ENCODE measurements at places on chromosomes 2 and 18.

DNA sequence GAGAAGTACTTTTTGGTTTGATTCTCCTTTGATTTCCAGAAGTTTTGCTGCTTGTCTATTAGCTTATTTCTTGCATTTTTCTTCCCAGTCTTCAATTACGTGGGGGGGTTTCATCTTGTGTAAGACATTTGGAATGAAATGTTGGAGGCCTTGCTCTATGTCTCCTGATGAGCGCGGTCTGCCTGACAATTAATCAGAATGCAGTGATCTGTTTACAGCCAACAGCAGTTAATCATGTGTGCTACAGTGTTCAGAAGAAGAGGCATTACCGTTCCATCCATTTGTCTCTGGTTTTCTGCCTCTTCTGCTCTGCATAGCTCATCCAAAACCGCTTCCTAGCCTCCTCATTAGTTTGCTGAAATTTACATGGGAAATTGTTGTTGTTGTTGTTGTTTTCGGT is 134.4 kb upstream of the ST6GAL2 start:
- no peak for DNase-seq

DNA sequence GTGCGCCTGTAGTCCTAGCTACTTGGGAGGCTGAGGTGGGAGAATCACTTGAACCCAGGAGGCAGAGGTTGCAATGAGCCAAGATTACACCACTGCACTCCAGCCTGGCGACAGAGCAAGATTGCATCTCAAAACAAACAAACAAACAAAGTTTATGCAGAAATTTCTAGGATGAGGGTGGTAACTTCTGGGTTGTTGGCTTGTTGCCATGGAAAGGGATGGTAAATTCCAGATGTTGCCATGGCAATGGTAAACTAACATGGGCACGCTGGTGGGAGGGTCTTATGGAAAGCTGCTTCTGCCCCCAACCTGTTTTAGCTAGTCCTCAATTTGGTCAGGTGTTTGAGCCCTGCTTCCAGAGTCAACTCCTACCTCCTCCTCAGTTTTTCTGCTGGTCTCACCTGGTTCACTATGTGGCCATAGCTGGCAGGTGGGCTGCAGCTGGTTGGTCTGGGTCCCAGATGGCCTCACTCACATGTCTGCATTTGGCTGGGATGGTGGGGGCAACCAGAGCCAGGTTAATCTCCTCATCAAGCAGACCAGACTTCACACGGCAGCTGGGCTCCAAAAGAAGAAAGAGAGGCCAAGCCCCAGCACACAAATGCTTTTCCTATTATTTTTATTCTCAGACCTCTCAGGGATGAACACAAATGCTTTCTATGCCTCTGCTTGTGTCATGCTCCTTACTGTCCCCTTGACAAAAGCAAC is 26.6 kb upstream of the TEX44 start:
- no peak for DNase-seq

DNA sequence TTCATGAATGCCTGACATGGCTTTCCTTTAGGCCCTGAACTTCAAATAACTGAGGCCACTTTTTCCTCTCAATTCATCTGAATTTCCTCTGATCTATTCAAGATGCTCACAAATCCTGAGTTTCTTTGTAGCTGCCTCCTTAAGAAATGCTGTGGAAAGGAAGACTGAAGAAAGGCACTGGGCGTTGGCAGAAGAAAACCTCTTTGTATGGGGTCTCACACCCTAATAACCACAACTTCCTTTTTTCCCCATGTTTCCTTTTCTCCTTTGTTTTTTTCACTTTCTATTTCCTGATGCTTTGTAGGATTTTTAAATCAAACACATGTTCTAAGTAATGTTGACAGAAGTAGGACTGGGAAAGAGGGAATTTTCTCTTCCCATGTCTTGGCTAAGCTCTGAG is 447.4 kb downstream of the CMPK2 start:
- DNase-seq, result no peak

DNA sequence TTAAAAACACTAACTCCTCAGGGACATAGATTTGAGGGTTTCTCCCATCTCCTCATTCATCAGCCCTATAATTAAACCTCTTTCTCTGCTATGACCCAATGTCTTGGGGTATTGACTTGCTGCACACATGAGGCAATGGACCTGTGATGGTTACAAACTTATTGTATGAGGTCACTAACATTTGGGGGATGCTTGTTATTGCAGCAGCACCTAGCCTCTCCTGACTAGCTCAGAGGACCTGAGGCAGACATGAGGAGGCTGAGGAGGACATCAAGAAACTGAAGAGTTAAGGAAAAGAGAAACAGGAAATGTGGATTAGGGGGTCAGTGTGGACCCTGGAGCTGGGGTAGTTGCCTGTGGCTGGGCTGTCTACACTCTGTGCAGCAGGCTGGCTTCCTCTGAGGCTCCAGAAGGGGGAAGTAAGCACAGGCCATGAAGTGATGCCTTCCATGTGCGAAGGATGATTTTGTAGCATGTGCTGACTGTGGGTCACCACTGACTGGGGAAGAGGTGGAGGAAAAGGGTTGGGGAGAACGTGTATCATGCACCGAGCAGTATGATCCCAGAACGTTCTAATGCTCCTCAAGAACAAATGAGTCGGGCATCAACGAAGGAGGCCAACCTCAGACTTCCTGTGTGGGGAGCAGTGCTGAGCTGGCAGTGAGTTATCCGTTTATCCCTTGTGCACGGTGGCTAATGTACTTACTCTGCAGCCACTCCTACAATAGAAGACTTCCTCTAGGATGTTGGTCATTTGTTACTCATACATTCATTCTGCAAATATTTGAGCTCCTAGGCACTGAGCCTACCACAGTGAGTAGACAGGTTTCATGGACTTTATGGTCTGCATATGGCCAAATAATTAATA is 42.1 kb upstream of the RFX8 start:
- DNase-seq, result peak; percentile 33

DNA sequence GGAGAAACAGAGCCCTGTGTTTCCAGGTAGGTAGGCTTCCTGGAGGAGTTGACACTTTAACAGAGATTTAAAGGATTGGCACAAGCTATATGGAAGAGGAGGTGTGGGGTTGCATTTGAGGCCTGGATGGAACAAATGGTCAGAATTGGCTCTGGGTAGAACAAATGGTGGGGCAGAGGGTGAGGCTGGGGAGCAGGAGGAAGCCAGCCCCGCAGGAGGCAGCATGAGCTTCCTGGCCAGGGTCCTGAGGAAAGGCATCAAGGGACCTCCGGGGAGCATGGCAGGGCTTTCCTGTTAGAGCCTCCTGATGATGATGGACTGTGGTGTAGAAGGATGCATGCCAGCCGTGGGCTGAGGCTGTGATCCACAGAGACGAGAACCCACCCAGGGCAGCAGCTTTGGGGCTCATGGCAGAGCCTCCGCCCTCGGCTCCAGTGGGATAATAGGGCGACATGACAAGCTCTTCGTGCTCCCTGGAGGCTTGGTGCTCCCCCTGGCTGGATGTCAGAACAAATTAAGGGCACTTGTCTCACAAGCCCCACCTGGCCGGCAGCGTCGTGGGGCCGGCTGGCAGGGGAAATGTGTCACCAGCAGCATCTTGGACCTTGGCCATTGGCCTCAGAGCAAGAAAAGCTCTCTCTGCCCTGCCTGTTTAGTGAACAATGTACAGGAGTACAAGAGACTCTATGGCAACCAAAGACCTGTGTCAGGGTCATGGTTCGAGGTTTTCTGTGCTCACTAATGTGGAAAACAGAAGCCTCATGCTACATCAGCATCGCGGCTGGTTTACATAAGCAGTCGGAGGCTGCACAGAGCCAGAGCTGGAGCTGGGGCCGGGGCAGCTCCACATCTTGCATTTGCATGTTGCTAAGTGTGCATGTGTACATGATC is 153.5 kb downstream of the MYCN start:
- DNase-seq, result no peak

- no peak for DNase-seq
Measured at GRCh38 chr2:11955884-11956291, 209.5 kb downstream of the LPIN1 start.

DNA sequence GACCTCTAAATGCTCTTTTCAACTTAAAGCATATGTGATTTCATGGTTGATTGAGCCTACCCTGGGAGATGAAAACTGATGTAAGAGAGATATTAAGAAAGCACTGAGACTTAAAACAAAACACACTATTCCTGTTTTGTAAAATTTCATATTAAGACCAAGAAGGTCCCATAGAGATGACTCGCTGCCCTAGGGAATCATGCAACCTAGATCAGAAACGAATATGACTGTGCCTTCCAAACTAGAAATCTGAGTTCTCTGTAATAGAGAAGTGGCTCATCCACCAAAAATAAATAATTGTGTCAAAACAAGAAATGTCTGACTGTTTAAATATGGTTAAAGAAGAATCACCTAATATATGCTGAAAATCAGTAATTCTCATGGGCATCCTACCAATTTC is 776.8 kb upstream of the SOX11 start:
- no peak for DNase-seq

DNA sequence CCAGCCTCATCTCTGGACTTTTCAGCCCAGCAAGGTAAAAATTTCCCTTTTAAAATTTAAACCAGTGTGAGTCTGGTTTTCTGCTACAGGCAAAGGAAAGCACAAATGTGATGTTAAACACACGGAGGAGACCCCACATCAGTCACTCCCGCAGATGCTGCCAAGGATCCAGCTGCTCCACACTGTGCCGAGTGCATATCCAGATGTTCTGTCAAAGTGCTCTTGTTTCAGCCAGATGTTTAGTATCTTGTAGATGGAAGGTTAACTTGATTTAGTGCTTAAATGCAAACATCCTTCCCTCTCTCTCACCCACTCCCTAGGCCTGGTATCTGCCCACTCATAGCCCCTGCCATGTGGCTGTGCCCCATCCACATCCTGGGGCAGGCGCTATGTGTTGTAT is 15.8 kb upstream of the ATOH8 start:
- DNase-seq, result no peak

GRCh38 chr2:241161646-241162281 is 11.5 kb downstream of the PPP1R7 start:
- no peak for DNase-seq

DNA sequence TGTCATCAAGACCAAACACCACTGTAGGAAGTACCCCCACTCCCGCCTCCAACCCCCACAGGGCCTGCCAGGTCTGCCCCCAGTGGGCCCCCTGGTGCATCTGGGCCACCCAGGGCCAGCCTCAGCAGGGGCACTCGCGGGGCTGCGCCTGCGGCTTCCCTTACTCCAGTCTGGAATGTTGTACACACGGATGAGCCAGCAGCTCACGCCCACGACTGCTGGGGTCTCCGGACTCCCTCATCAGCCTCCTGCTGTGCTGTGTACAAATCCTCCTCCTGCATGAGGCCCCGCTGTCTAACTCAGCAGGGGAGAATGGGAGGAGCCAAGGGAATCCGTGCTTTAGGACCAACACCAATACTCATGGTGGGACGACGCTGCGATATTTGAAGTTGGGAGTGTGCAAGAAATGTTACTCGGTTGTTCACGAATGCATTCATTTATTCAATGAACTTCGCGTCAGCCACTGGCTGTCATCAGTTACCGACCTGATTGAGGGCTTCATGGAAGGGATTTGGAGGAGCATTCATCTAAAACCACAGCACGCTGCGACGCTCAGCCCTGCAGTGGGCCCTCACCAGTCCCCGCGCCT is 654 bp upstream of the ASB1 start:
- DNase-seq, result no peak

DNA sequence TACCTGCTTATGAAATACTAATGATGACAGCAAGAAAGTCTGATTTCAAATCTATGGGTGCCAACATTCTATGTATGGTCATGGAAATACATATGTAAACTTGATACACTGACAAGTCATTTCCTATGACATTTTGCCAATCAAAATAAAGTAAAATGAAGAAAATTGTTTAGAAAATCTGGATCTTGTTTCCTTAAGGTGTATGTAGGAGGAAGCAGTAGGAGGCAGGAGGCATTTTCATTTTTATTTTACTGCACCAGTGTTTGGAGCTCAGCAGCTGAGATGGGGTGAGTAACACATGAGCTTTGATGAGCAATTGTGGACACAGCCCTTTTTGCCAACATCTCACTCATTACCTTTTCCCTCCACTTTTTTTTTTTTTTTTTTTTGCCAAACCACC is 167.0 kb downstream of the AFF3 start:
- DNase-seq, result no peak

GRCh38 chr2:148936857-148937450 is 61.9 kb downstream of the KIF5C start:
- DNase-seq, result no peak

GRCh38 chr18:62321201-62321600 is 3.9 kb upstream of the TNFRSF11A start:
- DNase-seq, result no peak

- peak; percentile 48 for DNase-seq
Measured at GRCh38 chr2:37711308-37711731, 39.9 kb upstream of the CDC42EP3 start.

DNA sequence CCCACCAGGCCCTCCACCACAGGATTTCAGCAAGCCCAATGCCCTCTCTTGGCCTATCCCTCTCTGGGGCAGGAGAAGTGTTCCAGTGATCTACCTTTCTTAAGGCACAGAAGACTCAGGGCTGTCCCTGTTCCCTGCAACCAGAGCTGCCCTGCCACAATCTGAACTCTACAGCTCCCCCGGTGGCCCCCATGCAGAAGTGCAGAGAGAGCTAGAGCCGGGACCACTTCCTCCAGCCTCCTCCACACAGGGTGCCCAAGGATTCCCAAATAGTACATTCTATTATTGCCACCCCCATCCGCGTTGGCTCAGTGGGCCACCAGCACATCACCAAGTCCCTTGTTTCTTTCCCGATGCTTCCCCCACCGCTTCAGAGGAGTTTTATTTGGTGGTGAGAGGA is 114.8 kb upstream of the PTPRM start:
- no peak for DNase-seq

- DNase-seq, result no peak
Measured at GRCh38 chr2:212974692-212975091, 176.7 kb downstream of the IKZF2 start.

- no peak for DNase-seq
Measured at GRCh38 chr2:239769554-239770245, 255.4 kb downstream of the NDUFA10 start.

Measured in CD4-positive, alpha-beta T cell treated with Interleukin-6 for 4 hours (primary cell).